Hematopoietic multipotent progenitor cell treated with erythropoietin and hydrocortisone succinate and interleukin-3 and kit ligand, for 6 days (in vitro differentiated cells): ENCODE measurements at places on chromosomes 13 and 19.
A peak's percentile ranks its signal among the peaks of the same experiment; 100 is the strongest.

DNA sequence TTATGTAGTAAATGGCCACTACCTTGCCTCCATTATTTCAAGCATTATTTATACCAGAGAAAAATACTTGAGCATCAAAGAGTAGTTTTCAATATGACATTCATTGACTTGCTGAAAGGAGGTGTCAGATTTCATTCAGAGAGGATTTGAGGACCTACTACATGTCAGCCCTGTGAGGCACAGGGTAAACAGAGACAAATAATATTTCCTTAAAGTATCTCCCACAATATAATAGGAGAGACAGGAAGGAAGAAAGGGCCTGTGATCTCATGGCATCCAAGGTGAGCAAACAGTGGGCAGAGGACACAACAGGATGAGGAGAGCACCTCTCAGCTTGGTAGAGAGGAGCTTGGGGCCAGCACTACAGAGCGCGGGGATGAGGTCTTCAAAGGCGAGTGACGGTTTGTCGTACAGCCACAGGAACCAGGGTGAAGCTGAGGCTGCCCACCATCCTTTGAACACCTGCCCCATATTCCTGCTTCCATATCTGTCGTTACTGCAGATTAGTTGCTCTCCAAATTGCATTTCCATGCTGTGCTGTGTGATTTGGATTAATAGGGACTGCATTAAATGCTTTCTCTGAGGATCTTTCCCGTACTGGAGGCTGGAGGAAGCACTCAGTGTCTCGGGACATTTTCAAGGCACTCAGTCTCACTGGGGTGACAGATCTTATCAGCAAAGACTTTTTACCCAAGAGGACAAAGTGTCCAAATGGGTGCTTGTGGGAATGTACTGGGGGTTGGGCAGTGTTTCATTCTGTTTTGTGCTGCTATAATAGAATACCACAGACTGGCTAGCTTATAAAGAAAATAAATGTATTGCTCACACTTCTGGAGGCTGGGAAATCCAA is 59.2 kb downstream of the GJA3 start:
- DNase-seq: no peak

DNA sequence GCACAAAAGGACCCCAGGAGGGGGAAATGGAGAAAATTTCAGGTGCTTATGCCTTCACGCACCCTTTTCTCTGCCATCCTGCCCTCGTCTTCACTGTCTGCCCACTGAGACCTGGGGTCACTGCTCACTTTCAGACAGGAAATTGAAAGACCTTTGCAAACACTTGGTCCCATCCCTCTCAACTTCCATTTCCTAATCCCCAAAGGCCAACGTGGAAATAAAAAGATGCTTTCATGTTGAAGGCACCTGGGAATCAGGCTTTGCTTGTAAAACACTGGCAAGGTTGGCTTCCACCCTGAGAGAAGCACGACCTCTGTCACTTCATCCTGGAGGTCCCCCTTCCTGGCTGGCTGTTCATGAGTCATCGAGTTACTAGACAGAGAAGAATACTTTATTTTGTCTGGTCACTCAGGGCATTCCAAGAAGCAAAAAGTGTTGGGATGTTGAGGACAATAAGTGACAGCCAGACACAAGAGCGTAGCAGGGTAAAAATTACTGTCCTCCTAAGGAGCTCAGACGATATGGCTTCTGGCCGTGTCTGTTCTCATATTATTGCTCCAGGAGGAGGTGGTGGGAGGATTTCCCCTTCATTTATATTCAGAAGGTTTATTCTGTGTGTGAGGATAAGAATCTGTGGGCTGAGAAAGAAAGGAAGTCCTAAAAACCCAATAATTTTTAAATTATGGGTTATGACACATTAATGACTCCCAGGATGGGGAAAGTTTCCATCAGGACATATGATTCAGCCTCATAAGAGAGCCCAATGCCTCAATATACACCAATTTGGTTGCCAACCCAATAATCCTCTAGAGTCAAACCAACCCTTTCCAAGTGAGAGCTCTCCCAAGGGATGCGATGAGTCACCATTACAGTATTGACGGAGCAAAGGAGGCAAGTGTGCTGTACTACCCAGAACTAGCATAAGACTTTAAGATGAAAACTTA is 409.0 kb downstream of the COG6 start:
- no peak for DNase-seq

DNA sequence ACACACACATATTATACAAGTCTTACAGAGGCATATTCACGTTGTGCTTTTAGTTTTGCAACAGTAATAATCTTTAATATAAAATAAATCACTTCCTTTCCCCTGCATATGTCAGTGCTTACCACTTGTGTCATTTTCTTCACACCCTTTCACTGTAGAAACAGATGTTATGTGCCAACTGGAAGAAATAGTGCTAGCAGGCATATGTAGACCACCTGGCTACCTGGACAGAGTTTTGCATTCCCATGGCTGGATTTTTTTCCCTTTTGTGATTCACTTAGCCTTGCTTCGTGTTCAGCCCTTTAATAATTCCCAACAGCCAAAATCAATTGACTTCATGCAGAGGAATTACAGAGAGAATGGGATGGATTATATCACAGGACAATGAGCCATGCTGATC is 399.1 kb upstream of the SPRY2 start:
- DNase-seq: no peak

GRCh38 chr13:33434676-33435075 is 149.1 kb upstream of the STARD13 start:
- DNase-seq: no peak

GRCh38 chr13:102799426-102800144 is 666 bp downstream of the BIVM start:
- no peak for DNase-seq

DNA sequence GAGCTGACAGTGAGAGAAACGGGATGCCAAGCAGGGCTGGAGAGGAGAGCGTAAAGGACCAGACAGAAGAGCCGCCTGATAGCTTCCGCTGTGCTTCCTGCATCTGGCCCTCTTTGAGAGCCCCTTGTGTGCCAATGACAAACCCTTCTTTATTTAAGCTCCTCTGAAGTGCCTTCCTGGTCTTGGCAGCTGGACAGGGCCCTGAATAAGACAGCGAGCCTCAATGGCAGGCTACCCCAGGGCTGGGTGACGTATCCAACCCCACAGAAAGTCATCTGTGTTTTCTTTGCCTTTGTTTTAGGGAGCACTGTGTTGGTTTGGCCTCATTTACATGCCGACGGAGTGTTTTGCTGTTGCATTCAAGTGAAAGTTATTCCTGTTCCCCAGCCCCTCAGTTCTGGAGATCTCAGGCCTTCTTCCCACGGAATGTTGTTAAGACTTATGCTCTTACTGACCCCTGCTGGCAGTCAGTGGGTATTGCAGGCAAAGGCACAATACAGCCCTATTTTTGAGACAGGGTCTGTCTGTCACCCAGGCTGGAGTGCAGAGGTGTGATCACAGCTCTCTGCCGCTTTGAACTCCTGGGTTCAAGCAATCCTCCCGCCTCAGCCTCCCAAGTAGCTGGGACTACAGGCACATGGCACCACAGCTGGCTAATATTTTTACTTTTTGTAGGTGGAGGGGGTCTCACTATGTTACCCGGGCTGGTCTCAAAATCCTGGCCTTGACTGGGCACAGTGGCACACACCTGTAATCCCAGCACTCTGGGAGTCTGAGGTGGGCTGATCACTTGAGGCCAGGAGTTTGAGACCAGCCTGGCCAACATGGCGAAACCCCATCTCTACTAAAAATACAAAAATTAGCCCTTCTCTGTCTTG is 16.8 kb downstream of the CCL25 start:
- peak; percentile 69 for DNase-seq

DNA sequence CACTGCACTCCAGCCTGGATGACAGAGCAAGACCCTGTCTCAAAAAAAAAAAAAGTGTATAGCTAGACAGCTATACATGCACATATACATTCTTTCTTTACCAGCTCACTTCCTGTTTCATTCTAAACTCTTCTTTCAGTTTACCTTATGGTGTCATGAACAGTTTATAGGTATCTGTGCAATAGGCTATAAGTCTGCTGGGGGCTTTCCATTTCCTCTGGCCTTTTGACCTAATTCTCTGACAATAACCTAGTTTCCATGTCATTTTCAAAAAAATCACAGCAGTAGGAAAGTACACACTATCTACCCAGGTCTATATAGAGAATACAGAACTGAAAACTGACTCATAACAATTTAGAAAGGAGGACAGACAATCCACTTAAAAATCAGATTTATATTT is 24.4 kb upstream of the URAD start:
- DNase-seq: no peak

- no peak for DNase-seq
Measured at GRCh38 chr19:45828523-45828922, 13.4 kb upstream of the RSPH6A start.

- DNase-seq: no peak
Measured at GRCh38 chr13:42752731-42753130, 28.7 kb upstream of the FAM216B start.

GRCh38 chr19:55300886-55301458 is 17.2 kb downstream of the BRSK1 start:
- no peak for DNase-seq

DNA sequence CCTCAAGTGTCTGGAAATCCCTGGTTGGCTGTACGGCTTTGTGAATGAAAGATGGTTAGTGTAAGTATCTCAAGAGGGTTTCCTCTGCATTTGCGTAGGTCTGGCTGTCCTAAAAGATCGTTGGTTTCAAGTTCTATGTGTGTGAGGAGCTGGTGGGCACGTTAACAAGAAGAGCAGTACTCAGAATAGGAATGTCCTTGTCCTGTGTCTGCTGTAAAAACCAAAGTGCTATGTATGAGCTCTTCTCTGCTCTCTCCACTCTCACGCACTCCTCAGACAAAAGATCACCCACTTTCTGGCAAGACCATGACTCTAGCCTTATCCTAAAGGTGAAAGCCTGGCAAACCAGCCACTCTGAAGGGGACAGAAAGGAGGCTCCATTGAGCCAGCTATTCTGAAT is 39.1 kb downstream of the USP12 start:
- DNase-seq: no peak

DNA sequence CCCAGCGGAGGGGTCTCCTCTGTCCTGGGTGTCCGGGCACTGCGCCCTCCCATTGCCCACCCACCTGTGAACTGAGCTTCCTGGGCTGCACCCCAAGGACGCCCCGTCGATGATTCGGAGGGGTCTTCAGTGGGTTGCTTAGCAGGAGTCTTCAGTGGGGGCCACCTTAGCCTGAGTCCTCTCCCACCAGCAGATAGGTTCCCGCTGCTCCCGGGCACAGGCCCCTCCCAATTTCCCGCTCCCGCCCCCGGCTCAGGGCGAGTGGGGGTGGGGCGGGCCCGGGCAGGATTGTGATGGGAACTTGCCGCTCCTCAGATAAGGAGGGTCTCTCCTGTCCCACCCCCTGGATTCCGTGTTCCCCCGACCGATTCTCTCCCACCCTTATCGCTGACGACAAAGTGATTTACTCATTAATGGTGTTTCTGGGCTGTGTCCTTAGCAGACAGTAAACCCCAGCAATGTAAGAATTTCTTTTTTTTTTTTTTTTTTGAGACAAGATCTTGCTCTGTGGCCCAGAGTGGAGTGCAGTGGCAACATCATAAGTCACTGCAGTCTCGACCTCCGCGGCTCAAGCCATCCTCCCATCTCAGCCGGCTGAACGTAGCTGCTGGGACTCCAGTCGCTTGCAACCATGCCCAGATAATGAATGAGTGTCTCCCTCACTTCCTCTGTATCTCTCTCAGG is 655 bp upstream of the S1PR5 start:
- peak; percentile 57 for DNase-seq

- DNase-seq: peak; percentile 11
Measured at GRCh38 chr13:44096901-44097300, 217.2 kb downstream of the LACC1 start.

DNA sequence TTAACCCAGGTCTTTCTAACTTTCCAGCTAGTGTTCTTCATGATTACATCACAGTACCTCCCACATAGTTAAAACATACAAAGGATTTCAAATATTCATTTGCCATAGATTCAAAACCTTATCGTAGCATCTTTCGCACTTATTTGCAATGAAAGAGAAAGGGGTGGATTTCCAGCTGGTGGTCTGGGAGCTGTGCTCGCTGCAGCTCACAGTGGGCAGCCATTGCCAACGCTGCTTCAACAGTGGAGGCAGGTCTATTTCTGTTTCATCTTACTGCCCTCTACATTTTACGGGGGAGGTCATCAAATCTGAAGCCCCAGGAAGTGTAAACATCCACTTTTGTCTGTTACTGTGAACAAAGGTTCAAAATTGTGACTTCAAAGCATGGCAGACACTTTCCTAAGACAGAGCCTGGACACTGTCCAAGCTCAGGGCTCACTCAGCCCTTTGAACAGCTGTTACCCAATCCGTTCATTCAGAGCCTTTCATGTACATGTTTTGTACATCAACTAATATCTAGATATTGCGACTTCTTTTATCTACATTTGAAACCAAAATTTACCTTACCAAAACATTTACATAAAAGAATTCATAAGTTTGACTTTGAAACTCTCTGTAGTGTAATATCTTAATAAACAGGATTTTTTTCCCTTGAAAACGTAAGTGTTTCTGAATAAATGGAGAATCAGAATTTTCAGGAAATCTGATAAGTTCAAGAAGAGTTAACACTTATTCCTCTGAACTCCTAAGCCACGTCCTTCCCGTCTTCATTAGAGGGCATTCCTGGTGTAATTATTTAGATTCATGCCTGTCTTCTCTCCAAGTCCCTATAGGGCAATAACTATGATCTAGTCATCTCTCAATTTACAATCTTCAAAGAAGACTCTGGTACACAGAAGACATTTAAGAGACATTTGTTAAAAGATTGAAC is 25.1 kb downstream of the STARD13 start:
- DNase-seq: no peak

DNA sequence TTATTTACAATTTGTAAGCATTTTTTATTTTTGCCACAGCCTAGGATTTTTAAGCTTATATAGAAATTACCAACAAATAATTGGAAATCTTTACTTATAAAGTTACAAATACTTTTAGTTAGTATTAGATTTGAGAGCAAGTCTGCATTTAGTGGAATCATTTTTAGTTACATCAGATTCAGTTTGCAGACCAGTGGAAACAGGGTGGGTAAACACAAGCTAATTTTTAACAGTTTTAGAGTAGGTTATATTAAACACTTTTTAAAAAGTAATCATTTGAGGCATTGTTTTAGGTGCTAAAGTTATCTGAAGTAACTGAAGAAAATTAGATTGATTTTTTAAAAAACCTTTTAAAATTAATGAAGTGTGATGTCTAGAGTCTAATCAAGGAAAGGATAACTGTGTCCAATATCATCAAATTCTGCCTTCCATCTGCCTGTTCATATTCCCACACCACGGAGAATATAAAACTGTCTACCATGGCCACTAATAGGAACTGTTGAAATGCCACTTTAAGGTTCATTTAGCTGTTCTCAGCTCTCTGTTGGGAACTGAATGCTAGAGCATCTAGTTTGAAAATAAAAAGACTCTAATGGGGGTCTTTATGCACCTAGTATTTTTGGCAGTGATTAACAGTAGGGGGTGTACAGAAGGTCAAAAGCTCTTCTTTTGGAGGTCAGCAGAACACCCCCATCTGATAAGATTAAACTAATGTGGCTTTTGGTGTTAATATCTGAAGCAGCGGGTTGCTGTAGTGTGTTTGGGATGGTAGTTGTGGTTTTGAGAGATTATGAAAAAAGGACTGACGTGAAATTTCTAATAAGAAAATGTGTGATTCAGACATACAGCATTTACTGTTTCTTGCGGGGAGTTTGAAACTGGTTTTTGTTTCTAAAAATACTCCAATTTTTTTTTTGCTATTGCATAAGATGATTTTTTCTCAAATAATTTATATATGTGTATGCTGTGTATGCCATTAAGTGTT is 66.5 kb downstream of the NDFIP2 start:
- peak; percentile 58 for DNase-seq
